ENCODE measurements at places on chromosomes 2 and 18. TPM values are rescaled to one million over a fixed set of nuclear protein-coding genes. Genes with fewer than 3 reads are reported as not detected.

- H3K27ac ChIP-seq, result no peak overlapping the region
- no peaks in the 10 kb centered on the region for H3K36me3 ChIP-seq
- H3K4me3 ChIP-seq, result no peak overlapping the region
- H3K27me3 ChIP-seq, result peaks cover 49% of the 10 kb centered on the region
- no peaks in the 10 kb centered on the region for H3K4me1 ChIP-seq
These were observed 182.9 kb downstream of the RTP5 start for GRCh38 chr2:242052421-242052820.

DNA sequence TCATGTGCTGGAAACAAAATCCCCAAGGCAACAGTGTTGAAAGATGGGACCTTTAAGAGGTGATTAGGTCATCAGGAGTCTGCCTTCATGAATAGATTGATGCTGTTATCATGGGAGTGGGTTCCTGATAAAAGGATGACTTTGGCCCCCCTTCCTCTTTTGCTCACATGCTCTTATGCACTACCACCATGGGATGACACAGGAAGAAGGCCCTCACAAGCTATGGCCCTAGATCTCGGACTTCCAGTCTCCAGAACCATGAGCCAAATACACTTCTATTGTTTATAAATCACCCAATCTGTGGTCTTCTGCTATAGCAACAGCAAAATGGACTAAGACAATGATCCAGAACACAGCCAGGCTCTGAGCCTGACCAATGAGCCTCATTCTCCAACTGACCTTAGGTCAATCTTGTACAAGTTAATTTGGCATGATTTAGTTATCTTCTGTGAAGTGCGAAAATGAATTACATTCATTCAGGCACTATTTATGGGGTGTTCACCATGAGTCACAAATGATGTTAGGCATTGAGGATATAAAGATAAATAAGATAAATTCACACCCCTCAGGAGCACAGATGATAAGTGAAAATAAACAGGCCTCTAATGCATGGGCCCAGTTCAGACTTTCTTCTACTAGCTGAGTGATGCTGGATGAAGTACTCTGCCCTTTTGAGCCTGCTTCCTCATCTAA, 37.7 kb upstream of the NT5C1B start:
- H3K4me1 ChIP-seq, result no peaks in the 10 kb centered on the region
- no peak for DNase-seq
- no peaks in the 10 kb centered on the region for H3K27me3 ChIP-seq
- H3K4me3 ChIP-seq, result no peak overlapping the region
- H3K27ac ChIP-seq, result no peak overlapping the region

DNA sequence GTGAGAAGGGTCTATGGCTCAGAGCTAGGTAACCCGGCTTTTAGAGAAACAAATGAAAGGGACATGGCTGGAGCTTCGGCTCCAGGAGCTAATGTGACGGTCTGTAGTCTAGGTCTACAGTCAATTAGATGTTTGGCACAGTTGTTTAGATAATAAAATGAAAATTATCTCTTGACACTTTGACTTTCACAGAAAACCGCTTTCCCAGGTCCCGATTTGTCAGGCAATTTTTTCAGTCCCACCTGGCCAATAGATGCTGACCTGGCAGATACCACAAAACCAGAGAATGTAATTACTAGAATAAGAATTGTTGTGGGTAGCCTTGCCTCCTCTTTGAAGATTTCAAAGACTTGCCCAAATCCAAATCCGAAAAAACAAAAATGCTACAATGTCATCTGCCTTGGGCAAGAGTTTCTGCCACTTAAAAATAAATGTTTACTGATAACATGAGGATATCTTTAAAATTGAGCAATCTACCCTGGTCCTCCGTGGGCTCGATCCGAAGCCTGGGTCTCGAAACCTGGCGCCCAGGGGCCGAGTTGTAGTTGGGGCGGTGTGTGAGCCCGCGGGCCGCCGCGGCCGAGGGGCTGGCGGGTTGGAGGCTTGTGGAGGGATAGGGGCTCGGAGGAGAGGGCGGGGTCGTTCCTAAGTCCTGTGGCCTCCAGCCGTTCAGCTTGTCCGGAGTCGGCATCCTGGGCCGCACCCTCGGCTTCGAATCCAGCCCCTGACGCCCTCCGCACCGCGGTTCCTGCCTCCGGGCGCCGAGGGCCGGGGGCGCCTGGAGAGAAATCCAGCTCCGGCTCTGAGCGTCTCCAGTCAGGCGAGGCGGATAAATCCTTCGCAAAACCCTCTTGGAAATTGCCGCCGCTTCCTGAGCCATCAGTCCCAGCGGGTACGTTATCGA, 2.3 kb downstream of the EMX1 start:
- no peak overlapping the region for H3K4me3 ChIP-seq
- H3K4me1 ChIP-seq, result peaks cover 17% of the 10 kb centered on the region
- no peak for DNase-seq
- H3K36me3 ChIP-seq, result no peaks in the 10 kb centered on the region
- no peak overlapping the region for H3K27ac ChIP-seq

DLX2 gene
- not detected for total RNA-seq

SLC11A1 gene
- total RNA-seq, result 17.9 TPM

NR4A2 gene
- 3.8 TPM for total RNA-seq

TNS1 gene
- total RNA-seq, result 577 TPM

TMEM169 gene
- total RNA-seq, result 1.3 TPM
